ENCODE measurements at places on chromosomes 2 and 18.

DNA sequence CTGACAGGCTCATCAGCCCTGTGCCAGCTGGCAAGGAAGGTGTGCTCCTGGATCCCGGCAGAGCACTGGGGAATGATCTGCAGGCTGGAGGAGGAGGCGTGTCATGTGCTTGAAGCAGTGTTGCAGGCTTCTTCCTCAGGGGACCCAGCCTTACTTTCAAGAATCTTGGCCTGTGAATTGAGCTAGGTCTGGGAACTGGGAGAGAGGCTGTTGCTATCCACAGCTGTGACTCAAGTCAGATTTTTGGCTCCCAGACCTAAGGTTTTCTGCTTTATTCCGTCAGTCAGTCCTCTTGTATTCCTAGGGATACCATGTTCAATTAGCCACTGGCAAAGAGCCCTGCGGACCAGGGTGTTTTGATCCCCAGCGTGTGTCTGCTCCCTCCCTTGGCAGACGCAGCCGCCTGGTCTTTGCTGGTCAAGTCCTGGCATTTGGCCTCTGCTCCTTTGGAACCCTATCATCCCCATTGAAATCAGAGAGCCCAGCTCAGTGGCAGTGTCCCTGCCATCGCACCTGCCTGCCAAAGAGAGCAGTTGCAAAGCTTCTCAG is 32.4 kb downstream of the ASB1 start:
- peak; percentile 40 for DNase-seq

DNA sequence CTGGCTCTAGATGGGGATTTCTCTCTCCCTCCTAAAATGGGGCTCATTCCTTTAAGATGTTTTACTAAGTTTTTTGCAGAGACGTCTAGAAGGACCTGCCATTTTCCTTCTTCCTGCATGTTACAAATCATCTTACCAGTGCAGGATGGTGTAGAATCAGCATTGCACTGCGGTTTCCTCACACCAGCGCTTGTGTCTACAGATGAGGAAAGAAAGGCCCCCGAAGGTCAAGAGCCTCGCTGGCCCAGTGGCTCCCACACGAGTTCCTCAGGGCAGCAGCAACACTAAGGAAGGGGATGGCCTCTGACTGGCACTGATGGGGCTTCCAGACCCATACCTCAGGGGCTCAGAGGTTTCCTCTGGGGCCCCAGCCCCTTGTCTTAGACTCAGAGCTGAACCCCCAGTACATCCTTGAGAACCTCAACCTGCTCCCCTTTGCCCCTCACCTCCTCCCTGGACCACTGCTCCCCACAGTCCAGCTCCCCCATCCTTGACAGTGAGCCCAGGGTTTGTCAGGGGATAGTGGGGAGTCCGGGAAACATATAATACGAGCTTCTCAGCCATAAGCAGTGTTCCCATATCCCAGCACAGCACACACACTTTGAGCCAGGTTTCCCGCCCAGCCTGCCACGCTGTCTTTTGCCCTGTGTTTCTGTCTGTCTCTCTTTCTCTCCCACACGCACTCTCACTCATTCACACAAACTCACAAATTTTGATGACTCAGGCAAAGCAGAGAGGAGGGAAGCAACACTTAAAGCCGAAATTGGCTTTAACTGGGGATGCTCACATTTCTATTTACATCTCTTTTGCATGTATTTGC is 29.4 kb downstream of the ZFP36L2 start:
- no peak for DNase-seq

DNA sequence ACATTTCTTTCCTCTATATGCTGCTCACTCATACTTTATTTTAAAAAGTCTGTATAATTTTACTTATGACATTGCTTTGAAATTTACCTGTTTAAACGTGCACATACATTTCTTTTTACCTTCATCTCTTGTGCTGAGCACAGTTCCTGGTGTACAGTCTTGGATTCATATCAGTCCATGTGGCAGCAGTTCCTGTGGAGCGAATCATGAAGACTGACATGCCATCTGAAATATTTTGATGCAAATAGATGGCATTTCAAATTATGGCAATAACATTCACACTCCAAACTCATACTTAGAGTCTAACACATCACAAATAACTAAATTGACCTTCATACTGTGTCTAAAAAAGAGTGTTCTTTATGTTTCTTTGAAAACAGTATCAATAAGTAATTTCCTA is 90.3 kb upstream of the CDH2 start:
- no peak for DNase-seq

DNA sequence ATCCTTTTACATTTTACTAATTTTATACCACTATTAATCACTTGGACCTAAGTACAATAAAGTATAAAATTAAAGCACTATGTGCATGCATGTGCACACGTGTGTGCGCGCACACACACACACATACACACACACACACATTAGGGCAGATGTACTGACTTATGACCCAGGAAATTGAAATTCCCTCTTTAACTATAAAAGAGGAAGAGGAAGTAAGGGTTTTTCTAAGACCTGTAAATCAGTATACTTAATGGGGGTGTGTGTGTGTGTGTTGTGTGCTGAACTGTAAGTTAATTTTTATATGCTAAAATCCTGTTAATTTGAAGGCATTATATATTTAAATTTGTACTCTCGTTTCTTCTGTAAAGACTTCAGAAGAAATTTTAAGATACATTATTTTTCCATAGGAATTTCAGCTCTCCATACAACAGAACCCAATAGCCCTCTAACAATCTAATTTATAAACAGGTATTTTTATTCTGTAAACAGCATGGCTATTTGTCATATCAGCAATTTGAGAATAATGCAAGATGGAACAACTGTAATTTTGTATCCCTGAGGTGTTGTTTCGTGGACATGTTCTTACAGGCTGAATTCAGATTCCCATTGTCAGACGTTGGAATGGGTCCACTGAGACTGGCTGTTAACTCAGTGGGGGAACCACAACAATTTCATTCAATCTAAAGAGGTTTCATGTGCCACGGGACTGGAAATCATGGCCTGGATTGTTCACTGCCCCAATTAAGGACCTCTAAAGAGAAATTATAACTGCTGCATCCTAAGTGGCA is 90.9 kb downstream of the PLA2R1 start:
- DNase-seq = no peak

DNA sequence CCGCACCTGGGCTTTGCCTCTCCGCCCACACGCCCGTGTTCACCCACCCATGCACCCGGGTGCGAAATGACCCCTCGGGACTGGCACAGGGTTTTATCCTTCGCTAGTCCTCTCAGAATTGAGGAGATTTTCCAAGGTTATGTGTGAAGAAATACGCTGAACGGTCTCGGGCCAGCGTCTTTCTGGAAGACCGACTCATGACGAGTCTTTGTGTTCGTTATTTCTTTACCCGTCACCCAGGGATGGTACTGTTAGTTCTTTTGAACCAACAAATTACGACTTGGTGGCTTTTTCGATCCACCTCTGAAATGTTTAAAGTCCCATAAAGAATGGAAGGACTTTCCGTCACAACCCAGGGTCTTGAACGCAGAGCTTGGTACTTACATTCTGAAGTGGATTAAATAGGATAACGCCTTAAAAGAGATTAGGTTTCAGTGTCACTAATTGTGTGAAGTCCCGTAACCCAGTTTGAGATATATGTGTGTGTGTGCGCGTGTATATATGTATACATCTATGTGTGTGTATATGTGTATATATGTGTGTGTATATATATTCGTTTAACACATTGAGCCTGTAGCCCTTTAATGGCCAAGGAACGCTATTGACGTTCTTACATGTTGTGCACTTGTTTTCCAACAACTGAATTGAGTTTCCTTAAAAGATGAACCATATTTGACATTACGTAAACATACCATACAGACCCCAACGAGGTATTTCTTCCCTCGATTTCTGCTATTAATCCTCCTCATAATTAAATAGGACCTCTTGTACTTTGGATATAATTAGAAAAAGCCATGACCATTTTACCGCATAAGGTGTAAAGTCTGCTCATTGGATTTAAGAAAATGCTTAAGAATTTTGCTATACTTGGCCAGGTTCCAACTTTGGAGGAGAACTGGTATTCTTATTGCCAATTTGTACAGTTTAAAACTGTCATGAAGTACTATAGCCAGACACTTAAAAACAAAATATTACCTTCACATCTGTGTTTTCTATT is 889 bp downstream of the ZC3H15 start:
- no peak for DNase-seq

GRCh38 chr2:209808521-209808920 is 36.9 kb downstream of the UNC80 start:
- DNase-seq = no peak

DNA sequence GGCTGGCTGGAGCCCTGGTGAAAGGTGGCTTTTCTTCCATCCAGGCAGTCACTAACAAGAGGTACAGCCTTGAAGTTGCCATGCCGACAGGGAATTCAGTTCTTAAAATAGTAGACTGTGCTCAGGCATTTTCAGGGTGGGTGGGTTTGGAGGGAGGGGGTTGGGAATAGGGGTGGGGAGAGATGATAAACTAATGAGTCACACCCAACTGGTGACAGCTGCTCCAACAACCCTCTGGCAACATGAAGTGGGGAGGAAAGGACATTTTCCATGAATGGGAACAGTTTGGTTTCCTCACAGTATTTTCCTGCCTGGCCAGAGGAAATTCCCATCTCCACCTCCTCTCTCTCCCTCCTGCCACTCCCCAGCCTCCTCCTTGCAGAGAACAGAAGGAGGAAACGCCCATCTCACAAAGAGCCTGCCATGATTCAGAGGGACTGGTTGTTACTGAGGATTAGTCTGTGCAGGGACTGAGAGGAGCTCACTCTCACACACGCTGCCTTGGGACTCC is 113.0 kb upstream of the SLC1A4 start:
- DNase-seq = no peak

- no peak for DNase-seq
Measured at GRCh38 chr2:109475531-109476210, 138.1 kb downstream of the SEPTIN10 start.

- DNase-seq = no peak
Measured at GRCh38 chr2:239349453-239350135, 51.2 kb downstream of the HDAC4 start.

DNA sequence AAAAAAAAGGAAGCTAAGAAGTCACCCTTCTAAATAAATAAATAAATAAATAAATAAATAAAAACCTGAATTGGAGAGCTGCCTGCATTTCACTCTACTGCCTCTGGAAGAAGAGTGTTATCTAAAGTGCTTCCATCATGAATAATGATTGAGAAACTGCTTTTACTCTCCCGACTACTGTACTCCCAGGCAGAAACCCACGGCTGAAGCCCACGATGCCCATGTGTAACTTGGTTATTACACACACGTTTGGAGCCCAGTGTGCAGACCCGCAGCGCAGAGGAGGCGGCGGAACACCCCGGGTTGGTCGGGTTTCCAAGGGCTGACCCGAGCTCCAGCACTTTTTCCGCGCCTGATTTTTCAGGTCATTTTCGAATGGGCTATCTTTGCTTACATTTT is 697 bp upstream of the SPATS2L start:
- peak; percentile 54 for DNase-seq

- peak; percentile 41 for DNase-seq
Measured at GRCh38 chr18:7459851-7460770, 107.0 kb upstream of the PTPRM start.

DNA sequence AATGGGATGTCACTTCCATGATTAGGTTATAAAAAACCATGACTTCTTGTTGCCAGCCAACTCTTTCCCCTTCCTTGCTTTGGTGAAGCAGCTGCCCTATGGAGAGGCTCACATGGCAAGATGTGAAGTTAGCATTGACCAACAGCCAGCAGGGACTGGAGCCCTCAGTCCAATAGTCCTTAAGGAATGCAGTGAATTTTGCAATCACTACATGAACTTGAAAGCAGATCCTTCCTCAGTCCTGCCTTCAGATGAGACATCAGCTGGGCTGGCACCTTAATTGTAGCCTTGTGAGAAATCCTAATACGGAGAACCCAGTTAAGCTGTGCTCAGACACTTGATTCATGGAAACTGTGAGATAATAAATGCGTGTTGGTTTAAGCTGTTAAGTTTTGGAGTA is 61.8 kb downstream of the ATP8B1 start:
- no peak for DNase-seq

DNA sequence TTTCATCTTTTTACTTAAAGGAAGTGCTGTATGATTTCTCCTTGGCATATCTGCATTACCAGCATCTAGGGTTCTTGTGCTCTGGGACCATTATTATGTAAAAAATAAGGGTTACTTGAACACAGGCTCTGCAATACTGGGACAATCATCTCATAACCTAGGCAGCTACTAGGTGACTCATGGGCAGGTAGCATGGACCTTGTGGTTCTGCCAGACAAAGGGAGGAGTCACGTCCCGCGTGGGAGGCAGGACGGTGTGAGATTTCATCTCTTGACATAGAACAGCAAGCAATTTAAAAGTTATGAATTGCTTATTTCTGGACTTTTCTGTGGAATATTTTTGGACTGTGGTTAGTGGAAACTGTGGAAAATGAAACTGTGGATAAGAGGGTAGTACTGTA is 34.1 kb downstream of the ASAP2 start:
- DNase-seq = no peak

DNA sequence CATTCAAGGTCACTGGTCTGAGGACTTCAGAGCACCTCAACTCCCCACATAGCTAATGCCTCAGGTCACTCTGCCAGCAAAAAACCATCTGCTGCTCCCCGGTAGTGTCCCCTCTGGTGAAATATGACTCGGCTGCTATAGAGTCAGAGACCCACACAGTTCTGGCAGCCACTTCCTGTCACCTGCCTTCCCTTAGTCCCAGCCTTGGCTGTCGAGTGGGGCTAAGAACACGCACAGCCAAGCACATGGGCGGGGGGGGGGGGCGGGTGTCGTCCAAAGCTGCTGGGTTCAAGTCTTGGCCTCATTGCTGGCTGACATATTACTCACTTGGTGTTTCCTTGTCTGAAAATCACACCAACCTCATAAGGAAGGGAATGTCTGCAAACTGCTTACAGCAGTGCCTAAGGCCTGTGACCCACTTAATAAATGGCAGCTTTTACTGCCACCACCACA is 37.5 kb downstream of the POLR1A start:
- no peak for DNase-seq

All from head of caudate nucleus (tissue), 42 donors.